ENCODE measurements at places on chromosomes 13 and 19.

DNA sequence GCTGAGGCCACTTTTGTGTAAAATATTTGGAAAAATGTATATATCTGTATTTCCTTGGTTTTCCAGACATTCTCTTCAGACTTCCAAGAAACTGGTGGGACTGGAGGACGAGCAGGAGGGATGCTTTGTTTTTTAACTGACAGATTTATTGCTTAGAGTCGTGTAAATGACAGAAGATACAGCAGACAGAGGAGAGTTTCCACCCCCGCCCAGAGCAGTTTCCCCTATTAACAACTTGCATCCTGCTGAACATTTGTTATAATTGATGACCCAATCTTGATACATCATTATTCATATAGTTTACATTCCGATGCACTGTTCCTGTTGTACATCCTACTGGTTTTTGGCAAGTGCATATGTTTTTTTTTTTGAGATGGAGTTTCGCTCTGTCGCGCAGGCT is 7.1 kb upstream of the DOCK6 start:
- DNase-seq: no peak

DNA sequence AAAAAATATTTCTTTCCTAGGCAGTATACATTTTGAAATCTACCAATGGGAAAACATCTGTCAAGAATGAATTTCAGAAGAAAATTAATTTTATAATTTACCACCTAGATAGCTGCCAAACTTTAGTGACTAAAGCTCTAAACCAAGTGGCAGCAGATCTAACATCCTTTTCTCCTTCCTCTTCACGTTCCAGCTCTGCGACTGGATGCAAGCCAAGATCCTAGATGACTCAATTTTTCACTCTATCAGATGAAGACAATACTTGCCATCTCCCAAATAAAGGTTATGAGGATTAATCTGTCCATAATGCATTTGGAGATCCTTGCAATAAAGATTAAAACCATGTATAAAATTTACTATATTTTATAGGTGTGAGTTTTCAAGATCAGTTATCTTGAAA is 66.7 kb upstream of the MIR17HG start:
- DNase-seq: no peak

GRCh38 chr19:7942981-7943443 is 454 bp downstream of the TIMM44 start:
- no peak for DNase-seq

DNA sequence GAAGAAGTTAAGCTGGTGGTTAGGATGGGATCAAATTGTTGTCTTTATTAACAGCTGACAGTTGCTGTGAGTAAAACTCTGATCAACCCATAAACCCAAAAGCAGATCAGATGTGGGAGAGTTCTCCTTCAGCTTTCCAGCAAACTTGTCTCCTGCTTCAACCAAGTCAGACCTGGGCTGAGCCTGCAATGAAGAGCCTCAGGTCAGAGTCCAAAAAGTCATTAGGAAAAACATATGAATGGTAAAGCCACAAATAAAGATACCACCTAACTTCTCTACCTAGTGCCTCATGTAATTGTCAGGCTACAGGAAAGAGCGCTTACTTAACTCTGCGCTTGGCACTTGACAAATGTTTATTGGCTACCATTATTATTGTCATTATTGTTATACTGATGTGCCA is 21.9 kb upstream of the UBE2L5 start:
- no peak for DNase-seq

GRCh38 chr13:66074018-66074615 is 1156.0 kb downstream of the PCDH9 start:
- no peak for DNase-seq

GRCh38 chr13:40345654-40346372 is 320.6 kb downstream of the FOXO1 start:
- no peak for DNase-seq

DNA sequence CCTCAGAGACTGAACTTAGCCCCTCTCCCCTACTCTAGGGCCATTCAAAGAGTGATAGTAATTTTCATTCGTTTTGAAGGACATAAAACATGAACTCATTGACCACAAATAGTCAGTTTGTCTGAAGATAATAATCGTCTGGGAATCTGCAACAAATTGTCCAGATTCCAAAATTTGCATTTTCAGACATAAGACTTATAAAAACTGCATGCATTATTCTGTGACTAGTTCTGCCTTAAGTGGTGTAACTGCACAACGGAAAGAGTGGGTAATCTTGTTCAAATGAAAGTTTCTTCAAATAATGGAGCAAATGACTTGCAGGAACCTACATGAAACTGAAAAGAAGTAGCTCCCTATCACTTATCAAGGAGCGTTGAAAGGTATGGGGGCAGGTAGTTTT is 8.4 kb downstream of the CSNK1A1L start:
- no peak for DNase-seq

DNA sequence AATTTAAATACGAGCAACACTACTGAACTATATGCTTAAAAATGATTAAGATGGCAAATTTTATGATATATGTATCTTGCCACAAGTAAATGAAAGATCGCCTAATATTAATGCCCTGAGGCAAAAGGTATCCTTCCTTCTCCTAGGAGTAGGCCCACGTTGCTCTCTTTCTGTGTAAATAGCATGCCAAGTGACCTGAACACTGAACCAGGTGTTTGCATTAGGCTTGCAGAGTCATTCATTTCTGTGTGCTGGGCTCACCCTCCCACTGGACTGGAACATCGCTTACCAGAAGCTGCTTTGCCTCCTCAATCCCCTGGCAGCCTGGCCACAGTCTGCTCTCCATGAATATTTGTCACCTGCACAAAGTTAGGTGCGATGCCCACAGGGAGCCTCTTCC is 83.3 kb upstream of the TNFSF11 start:
- DNase-seq: no peak

GRCh38 chr19:1970806-1971502 is 30.0 kb downstream of the CSNK1G2 start:
- no peak for DNase-seq

- DNase-seq: no peak
These were observed 37.3 kb downstream of the IL12RB1 start for GRCh38 chr19:18049385-18049784.

DNA sequence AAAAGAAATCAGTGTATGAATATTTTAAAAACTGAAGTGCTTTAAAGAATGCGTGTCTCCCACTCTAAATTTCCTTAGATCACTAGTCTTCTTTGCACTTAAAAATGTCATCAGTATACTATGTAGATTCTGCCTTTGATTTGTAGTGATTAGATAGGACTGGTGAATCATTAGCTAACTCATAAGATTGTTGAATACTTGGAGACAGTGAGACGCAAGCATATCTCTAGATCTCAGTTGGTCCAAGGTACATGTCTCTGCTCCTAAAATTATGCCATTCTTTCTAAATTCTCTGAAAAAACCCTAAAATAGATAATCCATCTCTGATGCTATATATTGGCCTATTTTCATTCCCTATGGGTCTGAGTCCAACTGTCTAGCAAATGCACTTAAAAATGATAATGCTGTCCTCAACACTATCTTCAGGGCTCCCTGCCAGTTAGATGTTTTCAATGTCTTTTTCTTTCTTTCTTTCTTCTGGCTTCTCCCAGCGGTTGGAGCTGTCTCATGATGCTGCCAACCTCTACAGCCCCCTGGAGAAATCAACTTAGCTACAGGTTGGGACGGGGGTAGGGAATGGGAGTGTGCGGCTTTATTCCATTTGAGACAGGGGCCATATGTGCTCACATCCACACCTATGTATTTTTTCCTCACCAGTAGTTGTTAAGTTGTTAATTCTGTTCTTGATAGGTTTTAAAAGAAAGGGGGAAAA is 301.0 kb downstream of the NDFIP2 start:
- no peak for DNase-seq

DNA sequence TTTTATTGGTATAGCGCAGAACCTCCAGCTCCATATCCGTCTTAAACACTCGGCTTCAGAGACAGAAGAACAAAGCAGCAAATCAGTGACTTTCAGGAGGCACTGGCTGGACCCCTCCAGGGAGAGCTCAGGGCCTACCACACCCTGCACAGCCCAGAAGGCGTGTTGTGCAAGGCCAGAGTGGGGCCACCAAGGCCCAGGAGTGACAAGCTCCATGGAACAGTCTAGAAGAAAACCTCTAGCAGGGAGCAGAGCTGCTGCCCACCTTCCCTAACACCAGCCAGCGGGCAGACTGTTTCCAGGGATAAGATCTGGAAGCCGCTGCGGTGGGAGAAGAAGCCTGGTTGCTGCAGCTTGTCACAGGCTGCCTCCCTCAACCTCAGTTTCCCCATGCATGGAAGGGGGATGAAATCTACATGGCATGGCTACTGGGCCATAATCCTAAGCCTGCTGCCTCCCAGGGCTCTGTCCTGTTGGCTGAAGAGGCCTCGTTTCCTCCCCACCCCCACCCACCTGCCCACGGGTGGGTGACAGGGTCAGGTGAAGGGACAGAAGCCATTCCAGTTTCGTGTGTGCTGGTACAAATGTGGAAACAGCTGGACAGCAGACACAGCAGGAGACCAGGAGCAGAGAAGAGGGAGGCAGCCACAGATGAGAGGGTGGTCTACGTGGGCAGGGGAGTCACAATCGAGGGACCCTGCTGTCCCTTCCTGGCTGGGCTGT is 57.4 kb downstream of the PEPD start:
- no peak for DNase-seq

DNA sequence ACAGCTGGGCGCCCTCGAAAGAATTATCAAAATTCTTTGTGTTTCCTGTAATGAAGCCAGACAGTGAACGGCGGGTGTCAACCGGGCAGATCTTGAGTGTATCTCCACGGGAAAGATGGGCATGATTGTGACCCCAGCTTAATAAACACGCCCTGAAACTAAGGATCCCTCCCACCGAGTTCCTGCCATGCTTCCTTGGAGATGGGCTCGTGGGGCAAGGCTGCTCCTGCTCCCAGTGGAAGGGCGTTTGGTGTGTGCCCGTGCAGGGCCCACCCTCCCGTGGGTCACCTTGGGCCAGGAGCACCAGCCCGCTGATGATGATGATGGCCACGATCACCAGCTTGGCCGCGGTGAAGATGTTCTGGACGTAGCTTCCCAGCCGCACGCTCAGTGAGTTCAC is 7.4 kb downstream of the SLC7A9 start:
- no peak for DNase-seq

- no peak for DNase-seq
These were observed 128.8 kb downstream of the STK24 start for GRCh38 chr13:98447881-98448641.

DNA sequence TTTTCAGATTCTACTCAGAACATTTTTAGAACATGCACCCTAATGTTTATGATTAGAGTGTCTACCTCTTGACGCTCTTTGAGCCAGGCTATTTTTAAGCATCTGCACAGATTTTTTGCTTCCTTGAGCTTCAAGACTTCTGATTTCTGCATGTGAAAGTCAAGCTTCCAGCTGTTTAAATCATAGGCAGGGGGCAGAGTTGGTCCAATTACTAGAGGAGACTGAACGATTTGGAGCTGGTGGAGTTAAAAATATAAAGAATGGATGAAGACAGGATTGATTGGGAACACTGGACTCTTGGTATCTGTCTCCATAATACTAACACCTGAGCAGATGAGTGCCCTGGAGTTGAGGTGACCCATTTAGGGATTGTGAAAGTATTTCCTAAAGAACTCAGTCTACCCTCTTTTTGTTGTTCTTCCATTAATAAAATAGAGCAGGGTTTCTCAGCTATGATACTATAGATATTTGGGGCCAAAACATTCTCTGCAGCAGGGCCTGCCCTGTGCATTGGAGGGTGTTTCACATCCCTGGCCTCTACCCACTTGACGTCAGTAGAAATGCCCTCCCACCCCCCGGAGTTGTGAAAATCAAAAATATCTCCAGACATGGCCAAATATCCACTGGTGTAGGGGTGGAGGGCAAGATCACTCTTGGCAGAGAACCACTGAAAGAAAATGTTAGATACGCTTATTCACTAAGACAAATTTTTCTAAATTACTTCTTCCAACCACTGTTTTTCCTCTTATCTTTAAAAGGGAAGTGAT is 160.1 kb downstream of the COG6 start:
- no peak for DNase-seq

DNA sequence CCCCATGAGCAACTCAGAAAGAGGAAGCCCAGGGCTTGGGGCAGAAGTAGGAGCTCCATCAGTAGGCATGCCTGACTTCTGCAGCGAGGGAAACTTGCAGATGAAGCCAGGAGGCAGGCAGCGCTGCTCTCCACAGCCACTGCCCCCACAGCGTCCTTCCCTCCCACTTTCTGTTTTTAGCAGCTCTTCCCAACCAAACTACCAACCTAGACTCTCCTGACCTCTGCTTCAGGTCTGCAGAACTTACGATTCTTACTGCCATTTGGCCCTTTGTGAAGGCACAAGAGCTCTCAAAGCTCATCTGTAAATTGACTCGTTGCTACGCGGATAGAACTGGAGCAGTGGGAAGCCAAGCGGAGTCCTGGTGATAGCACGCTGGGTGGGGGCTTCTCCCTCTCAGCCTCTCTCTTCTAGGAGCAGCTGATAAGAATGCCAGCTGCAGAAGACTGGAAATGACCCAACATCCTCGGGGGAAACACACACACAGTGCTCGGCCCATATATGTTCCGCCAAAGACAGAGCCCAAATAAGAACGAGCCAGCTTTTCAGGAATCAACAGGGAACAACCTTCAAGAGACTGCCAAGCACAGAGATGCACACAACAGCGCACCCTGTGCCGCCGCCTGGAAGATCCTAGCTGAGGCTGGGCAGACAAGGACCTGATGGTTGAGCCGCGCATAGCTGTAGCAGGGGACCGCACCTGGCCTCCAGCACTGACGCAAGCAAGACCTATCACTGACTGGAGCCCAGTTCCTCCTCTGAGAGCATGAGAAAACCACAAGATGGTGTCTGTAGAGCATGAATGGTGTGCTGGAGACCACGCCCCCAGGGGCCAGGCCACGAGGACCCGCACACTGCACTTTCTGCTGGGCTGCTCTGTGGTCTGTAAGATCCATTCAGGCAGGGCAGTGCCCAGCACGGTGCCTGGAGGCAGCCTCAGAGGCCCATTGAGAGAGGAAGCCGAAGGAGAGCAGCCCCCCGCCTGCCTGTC is 15.9 kb upstream of the SLC35E1 start:
- DNase-seq: peak; percentile 54

- DNase-seq: no peak
These were observed 9.7 kb downstream of the F2RL3 start for GRCh38 chr19:16898361-16899015.

DNA sequence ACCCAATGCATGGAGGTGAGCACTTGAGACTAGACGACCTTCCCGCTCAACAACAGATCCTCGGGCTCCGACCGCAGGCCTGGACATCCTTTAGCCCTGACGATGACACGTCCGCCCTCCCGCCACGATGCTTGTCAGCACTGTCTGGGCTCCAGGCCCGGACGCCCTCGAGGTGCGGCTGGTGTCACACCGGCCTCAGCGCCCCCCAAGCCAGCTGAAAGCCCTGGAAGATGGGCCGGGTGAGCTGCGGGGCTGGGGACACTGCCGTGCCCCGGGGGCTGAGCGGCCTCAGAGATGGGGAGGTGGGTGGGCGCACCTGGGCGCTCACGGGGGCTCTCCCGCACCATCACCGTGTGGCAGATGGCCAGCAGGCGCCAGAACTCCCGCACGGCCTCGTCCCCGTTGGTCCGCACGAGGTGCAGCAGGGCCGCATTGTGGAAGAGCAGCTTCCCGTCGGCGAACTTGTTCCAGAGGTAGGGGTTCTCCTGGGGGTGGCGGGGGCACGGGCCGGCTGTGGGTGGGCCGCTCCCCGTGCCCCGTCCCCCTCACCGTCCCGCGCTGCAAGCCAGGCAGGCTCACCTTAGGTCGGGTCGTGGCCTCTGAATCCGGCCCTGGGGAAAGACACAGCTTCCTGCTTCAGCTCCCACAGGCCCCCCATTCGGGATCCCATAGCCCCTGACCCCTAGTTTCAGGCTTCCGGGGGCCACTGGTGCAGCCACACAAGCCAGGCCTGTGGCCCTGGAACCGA is 15.5 kb downstream of the ATP8B3 start:
- DNase-seq: no peak

Data from stimulated activated CD4-positive, alpha-beta T cell treated with anti-CD3 and anti-CD28 coated beads, Interleukin-12 subunit alpha, Interleukin-12 subunit beta, amount 100 ng/mL, for 48 hours (primary cell).